ENCODE measurements at places on chromosomes 12 and 14.

DNA sequence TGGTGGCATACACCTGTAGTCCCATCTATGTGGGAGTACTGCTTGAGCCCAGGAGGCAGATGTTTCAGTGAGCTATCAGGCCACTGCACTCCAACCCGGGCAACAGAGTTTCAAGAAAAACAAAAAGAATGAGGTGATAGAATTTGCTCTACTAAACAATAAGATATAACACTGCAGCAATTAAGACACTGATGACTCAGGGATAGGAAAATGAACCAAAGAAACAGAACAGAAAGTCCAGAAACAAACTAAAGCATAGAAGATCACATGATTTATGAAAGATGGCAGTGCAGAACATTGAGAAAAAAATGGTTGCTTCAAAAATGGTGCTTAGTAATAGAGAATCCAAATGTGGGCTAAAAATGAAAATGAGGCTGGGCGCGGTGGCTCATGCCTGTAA lies 65.2 kb upstream of the AP4S1 start:
- DNase-seq = no peak

DNA sequence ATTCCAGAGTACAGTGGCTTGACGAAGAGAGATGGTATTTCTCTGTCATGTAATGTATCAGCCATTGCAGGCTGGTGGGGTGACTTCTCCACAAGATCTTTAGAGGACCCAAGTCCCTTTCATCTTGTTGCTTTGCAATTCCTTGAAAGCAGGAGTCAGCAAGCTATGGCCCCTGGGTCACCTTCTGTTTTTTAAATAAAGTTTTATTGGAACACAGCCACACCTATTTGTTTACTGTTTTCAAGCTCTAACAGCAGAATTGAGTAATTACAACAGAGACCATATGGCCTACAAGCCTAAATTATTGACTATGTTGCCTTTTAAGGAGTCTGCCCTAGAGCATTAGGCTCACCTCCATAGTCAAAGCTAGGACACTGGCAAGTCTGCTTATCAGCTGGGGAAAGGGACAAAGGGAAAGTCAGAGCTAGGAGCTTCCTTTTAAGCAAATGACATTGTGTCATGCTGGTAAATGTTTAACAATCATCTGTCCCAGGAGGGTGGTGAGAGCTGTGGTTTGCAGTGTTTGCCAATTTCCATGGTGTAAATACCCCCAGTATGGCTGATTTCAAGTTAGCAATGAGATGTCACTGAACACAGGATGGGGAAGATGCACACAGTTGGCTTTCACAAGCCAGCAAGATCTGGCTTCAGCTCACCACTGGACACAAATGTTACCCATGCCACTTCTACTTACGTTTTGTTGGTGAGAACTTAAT lies 87.7 kb upstream of the PWP1 start:
- DNase-seq = no peak

GRCh38 chr14:69932391-69932790 lies 53.2 kb downstream of the SMOC1 start:
- no peak for DNase-seq

- no peak for DNase-seq
Measured at GRCh38 chr14:95304342-95304741, 15.4 kb downstream of the CLMN start.

GRCh38 chr14:61700104-61700886 lies 5.0 kb downstream of the HIF1A start:
- no peak for DNase-seq

DNA sequence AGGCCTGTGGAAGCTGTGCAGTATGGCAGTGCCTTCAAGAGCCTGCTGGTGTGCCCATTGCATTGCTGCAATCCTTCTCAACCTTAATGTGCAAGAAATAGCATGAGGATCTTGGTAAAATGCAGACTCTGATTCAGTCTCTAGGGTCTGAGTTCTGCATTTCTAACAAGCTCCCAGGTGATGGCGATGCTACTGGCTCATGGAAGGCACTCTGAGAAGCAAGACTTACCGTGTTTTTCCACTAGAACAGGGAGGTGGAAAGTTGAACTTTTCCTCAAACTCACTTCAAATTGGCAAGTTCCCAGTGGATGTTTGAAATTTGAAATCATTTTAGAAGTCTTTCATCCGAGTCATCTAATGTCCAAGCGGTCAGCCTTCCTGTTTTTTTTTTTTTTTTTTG lies 55.5 kb downstream of the MYRFL start:
- DNase-seq = no peak

GRCh38 chr12:43812926-43813325 lies 6.8 kb upstream of the TWF1 start:
- no peak for DNase-seq

- DNase-seq = no peak
Measured at GRCh38 chr12:65466911-65467310, 188.4 kb downstream of the MSRB3 start.

- DNase-seq = no peak
Measured at GRCh38 chr14:46920542-46920941, 269.0 kb upstream of the RPL10L start.

DNA sequence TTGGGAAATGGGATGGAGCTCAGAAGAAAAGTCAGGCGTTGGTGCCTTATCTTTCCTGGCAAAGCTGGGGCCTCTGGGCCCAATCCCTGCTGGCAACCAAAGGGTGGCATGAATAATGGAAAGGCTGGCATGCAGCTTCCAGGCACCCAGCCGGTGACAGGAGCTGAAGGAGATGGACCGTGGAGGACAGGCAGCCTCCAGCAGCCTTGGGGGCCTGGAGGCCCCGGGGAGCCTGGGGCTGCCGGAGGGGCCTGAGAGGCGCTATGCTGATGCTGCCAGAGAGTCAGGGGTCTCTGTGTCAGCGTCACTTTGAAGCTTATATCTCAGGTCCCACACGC lies 38.2 kb upstream of the EML1 start:
- DNase-seq = no peak

DNA sequence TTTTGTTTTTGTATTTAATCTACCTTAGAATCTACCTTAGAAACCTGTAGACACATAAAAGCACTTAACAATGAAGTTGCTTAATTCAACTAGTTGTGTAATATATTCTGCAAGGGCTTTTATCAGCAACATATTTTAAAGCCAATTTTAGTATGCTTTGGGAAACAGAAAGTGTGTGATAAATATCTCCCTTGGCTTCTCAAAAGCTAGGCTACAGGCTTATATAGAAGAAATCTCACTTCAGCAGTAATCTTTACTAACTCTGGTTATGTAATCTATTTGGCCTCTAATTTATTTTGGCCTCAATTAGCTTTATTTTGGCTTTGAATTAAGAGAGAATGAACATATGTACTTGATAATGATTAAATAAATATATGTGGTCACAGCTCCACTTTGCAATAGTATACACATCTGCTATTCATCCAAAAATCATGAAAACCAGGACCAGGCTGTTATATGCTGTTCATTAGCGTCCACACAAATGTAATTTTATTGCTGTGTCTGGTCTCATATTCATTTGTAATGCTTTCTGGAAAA lies 37.2 kb downstream of the LRP6 start:
- no peak for DNase-seq

- DNase-seq = no peak
Measured at GRCh38 chr12:7190268-7191055, 976 bp downstream of the PEX5 start.

- no peak for DNase-seq
Measured at GRCh38 chr12:22709292-22709691, 84.3 kb downstream of the ETNK1 start.

- no peak for DNase-seq
Measured at GRCh38 chr12:91507754-91508153, 325.1 kb upstream of the DCN start.

- no peak for DNase-seq
Measured at GRCh38 chr12:76041406-76041805, 9.8 kb upstream of the PHLDA1 start.

DNA sequence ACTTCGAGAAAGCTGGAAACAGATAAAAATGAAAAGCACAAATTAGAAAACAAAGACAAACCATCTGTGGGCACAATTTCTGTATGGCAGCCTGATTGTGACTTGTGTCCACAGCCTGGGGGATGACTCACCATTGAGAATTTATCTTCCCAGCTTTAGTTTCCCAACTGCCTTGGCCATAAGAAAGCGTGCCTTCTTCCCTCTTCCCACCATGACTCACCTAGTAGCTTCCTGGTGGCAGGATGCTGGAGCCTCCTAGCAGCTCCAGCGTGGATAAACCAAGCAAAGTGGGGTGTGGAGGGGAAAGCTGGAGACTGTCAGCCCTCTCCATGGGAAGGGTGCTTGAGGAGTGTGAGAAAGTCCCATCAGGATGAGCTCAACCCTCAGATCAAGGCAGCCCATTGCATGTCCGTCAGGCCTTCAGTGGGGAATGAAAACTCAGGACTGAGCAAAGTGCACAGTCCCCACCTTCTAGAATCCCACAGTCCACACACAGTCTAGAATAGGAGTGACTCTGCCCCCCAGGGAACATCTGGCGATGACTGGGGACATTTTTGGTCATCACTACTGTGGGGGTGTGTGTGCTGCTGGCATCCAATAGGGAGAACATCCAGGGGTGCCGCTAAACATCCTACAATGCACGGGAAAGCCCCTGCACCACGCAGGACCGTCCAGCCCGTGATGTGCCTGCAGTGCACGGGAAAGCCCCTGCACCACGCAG lies 22.4 kb upstream of the SERPINA6 start:
- no peak for DNase-seq

DNA sequence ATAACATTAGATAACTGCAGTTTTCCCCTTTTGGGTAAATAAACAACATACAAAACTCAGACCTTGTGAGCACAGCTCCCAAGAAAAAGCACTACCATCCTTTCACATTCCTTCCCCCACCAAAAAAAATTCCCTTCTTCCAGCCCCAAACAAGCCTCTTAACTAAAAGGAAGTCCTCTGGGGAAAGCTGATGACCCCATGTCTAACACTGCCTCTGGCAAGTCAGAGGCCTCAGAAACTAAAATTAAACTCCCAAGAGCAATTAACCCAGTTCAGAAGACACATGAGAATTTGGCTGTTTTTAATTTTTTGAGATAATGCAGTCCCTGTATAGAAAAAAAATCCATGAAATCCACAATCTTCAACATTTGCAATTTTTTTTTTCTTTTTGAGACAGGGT lies 127.7 kb downstream of the SPTSSA start:
- DNase-seq = no peak

GRCh38 chr12:93245543-93245942 lies 132.2 kb upstream of the NUDT4 start:
- no peak for DNase-seq

DNA sequence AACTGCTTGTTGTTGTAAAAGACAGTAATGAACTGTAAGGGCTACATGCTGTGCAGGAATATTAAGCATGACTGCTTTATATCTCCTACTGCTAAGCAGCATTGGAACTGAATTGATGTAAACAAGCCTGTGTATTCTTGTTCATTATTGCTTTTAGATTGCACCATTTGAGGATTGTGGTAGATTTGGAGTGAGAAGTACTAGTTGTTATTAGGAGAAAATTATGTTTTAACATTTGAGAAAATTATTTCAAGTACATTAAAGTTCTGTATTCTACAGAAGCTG lies 212.7 kb downstream of the ERC1 start:
- DNase-seq = no peak

DNA sequence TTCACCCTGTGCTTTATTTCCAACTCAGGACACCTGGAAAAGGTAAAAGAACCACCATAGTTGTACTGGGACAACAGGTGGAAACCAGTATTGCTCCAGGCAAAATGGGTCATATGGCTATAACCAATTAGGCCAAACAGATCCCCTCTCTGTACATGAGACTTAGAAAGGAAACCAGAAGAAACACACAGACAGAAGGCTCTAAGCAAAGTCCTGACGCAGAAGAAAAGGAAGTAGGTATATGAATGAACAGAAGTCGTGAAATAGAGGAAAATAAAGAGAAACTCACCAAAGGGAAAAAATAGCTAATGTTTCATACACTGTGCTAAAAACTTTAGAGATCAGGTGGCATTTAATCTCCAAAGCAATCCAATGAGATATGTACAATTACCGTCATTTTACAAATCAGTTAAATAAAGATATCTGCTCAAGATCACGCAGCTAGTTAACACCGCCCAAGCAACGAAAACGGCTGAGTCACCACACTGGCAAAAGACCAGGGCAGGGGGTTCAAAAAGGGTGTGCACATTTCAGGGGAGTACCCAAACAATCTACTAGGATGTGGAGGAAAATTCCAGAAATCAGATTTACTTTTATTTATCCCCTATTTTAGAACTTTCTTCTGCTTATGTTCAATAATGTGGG lies 82.3 kb downstream of the ITPR2 start:
- no peak for DNase-seq

DNA sequence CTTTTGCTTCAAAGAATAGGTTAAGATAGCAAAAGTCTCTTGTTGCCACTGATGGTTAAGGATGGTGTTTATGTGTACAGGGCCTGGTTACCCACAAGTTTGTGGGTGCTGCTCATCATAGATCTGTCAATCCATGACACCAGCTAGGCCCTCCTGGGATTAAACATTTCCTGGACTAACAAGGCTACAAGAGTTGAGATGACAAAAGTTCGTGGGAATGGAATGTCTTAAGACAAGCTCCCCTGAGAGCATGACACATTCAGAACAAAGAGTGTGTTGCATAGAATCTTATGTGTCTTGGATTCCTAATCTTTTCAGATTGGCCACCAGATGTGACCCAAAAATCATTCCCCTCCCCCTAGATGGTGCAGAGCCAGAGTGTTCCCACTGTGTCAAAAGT lies 592.5 kb upstream of the USP15 start:
- no peak for DNase-seq

DNA sequence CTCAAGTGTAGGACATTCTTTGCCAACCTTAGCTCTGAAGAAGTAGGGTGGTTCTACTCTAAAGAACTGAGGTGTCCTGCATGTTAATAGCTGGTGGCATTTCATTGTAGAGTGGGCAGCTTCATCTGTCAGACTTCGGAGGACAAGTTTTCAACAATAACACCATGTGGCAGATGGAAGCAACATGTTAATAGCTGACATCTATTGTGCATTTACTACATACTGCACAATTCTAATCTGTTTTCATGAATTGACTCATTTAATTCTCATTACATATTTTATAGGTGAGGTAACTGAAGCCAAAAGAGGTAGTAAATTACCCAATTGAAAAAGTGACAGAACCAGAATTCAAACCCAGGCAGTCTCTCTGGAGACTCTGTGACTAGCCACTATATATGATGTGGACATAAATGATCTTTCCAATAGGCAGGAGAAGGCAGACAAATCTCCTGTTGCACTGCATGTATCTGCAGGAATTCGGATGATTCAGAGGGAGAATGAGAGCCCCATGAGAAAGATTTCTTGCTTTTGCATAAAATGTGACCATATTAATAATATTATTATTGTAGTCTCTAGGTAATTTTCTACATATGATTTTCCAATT lies 137.2 kb upstream of the E2F7 start:
- no peak for DNase-seq

- no peak for DNase-seq
Measured at GRCh38 chr12:52126605-52127578, 47.4 kb downstream of the SMIM41 start.

- DNase-seq = no peak
Measured at GRCh38 chr14:102793531-102794328, 16.5 kb downstream of the TRAF3 start.

All from liver (tissue), 10 donors.